ENCODE measurements at places on chromosomes 3 and 15.

GRCh38 chr3:64188810-64189560 lies 36.3 kb downstream of the PRICKLE2 start:
- DNase-seq: no peak

DNA sequence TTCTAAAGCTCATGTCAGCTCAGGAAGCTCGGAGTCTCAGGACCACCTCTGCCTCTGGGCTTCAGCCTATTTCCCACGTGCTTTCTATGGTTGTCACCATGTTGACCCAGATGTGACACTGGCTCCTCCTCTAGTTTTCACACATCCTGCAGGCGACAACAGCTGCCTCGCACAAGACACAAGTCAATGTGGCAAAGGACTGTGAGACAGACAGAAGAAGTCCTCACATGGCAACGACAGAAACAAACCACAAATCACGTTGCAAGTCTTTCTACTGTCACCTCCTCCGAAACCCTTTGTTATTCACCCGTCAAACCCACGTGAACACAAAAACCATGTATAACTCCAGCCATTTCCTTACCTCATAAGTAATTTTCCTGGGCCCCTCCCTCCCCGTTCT lies 194.5 kb downstream of the MEX3B start:
- no peak for DNase-seq

DNA sequence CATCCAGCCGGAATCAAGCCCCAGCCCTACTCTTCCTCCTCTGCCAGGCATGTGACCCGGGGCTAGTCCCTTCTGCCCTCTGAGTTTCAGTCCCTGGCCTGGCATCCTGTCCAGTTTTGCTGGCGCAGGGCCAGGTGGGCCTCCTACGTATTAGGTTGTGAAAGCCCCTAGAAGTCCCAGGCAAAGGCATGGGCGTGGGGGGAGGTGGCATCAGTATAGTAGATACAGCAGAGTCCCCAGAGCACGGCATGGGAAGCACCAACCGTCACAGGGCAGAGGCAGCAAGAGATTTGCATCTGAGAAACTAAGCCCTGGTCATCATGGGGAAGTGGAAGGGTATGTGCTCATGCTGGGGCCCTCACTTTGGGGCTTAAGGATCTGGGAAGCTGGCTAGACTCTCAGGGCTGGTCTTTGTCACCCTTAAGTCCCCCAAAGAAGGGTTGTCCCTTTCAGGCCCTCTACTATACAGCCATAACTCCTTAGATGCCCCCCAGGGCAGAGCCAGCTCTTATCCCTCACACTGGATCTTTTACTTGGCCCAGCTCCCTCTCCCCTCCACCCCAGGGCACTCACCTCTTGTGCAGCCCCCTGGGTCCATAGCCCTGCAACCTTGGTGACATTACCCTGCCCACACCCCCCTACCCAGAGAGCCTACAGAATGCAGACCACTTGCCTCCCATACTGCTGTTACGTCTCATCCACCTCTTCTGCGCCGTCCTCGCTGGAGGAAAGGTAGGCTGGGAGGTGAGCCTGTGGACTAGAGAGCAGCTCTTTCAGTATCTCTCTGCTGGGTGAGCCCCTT lies 11.3 kb downstream of the NBEAL2 start:
- no peak for DNase-seq

- DNase-seq: no peak
These were observed 22.1 kb downstream of the AMOTL2 start for GRCh38 chr3:134352031-134352671.

GRCh38 chr3:62128051-62128450 lies 245.3 kb downstream of the FEZF2 start:
- DNase-seq: no peak

DNA sequence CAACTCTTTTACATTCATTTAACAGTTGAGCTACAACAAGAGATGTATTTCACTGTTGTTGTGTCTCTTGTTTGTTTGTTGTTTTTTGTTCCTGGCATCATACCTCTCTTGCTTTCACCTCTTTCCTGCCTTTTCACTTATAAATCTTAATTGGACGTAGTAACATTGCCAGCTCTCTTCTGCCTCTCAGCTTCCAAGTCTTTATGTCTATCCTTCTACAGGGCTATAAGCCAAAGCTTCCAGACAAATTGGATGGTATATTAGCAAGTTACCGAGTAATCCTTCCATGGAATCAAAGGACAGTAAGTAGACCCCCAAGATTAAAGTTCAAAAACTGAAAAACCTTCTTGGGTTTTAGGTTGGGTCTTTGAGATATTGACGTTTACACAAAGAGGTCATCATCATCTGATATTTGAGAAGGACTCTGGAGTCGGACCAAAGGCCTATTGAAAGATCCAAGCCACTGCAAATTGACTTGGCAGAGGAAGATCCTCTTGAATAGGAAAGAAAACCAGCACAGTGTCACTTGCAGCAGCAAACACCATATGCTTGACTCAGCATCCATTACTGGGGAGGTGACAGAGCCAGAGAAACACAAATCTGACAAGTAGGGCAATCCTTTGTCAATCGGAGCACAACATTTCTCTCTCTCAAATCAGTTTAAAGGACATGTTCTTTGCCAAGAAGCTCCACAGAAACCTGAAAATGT lies 648.5 kb upstream of the NR2F2 start:
- no peak for DNase-seq

- DNase-seq: no peak
These were observed 63.5 kb upstream of the KLF13 start for GRCh38 chr15:31262901-31263671.

DNA sequence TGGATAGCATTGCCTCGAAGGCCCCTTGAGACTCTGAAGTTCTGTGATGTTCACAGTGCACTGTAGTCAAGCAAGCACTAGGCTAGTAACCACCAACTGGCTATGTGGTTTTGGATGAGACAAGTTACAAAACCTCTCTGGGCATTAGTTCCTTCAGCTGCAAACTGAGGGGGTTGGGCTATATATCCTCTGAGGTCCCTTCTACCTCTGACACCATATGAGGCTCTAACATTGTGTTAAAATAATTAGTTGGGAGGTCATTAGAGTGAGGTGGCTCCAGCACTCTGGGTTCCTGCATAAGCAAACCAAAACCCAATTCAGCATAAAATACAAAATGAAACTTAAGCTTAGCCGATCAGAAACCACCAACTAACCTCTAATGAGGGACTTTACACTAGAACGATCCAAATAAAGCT lies 209.5 kb upstream of the LRRN1 start:
- no peak for DNase-seq

GRCh38 chr3:42371776-42372175 lies 38.6 kb downstream of the LYZL4 start:
- DNase-seq: no peak

GRCh38 chr3:45968706-45969105 lies 25.4 kb downstream of the CXCR6 start:
- no peak for DNase-seq

DNA sequence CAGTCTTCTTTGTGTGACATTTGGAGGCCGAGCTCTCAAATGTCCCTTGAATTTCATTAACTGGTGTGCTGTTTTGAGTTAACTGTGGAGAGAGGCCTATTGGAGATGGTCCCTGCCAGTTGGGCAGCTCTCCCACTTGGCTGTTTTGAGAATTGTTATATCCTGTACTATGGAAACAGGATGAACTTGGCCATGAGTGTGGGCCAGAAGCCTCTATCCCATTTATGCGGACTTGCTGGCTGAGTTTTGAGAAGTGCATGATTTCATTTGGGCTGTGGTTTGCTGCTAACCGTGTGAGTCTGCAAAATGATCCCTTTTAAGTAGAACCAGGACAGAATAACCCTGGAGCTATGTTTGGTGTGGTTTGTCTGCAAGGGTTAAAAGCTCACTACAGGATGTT lies 366.0 kb downstream of the PTPRG start:
- no peak for DNase-seq

DNA sequence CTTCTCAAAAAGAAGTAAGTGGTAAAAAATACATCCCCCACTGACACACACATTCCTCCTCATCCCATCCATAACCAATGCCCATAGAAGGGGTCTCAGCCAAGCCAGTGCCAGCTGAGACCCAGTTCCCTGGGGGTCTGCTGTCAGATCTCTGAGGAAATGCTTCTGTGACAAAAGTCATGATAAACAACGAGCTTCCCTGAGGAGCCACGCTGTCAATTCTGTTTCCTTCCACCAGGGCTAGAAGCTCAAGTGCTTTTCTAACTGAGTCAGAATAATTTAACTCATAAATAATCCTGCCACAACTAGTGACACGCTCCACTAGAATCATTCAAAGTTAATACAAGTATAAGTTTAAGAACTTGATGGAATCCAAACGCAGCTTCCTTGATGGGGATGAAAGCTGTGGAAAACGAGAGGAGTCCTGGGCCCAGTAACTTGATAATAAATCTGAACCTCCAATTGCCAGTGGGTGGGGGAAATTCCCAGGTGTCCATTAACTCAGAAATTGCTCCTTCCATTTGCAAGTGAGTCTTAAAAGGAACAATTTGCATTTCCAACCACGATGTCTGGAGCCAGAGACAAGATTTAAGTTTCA lies 348.7 kb upstream of the LMCD1 start:
- no peak for DNase-seq

DNA sequence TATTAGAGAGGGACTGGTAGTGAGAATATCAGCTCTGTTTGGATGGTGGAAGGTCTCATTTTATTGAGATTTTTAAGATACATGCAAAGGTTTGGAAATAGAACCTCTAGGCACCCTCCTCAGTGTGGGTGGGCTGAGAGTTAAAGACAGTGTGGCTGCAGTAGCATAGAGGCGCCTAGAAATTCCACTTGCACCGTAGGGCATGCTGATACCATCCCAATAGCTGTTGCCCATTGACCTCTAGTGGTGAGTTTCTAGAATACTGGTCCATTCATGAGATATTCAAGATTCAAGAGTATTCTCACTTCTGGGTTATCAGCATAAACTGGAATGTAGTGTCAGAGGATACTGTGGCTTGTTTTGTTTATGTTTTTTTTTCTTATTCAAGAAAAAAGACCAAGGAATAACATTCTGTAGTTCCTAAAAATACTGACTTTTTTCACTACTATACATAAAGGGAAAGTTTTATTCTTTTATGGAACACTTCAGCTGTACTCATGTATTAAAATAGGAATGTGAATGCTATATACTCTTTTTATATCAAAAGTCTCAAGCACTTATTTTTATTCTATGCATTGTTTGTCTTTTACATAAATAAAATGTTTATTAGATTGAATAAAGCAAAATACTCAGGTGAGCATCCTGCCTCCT lies 87.2 kb downstream of the TGFBR2 start:
- no peak for DNase-seq

- DNase-seq: no peak
These were observed 37.2 kb downstream of the ACAP2 start for GRCh38 chr3:195405651-195406050.

- no peak for DNase-seq
These were observed 51.6 kb downstream of the ABHD2 start for GRCh38 chr15:89139613-89140499.

DNA sequence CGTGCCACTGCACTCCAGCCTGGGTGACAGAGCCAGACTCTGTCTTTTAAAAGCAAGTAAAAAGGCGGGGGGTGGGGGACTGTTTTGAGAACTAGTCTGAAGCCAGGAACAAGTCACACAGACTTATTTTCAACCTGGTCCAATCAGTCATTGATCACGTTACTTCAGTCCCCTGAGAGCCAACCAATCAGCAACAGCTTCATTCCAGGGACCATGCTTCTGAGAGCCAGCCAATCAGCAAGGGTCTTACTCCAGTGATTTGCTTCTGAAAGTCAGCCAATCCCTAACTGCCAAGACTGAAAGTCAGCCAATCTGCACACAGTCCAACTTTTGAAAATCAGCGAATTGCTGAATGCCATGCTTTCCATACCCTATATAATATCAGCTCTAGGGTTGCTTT lies 48.6 kb upstream of the C15orf39 start:
- DNase-seq: no peak

DNA sequence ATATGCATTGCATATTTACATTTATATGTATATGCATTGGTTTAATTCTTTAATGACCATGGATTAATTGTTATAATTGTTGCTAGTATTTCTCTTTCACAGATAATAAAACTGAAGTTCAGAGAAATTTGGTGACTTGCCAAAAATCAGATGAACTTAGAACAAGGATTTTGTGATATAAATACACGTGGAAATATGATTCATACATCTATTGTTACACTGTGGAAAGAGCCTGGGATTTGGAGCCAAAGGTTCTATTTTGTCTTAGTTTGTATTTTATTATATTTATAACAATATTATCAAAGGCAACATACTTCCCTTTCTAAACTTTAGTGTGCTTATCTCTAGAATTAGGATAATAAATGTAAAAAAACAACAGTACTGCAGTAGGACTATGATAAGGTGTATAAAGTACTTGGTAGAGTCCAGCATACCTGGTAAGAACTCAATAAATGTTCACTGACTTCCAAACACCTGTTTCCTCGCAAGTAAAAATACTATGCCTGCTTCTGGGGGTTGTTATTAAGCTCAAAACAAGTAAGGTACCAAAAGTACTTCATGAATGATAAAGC lies 342.9 kb downstream of the THSD4 start:
- DNase-seq: no peak

DNA sequence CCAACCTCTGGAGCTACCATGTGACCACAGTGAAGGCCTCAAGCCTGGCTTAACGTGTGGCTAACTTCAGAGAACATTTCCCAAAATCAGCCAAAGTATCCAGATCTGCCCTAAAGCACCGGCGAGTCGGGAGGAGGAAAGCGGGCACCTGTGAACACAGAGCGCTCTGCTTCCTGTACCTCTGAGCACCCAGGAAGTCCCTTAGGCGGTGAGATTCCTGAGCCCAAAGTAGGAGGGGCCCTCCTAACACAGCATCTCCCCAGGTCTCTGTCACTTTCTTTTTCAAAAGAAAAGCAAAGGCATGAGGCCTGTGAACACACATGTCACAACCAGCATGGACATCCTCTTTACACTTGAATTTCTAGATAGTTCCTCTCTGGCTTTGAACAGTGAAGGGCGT lies 944 bp upstream of the EIF4E3 start:
- DNase-seq: no peak

- no peak for DNase-seq
These were observed 842 bp downstream of the PCCB start for GRCh38 chr3:136250903-136251460.

DNA sequence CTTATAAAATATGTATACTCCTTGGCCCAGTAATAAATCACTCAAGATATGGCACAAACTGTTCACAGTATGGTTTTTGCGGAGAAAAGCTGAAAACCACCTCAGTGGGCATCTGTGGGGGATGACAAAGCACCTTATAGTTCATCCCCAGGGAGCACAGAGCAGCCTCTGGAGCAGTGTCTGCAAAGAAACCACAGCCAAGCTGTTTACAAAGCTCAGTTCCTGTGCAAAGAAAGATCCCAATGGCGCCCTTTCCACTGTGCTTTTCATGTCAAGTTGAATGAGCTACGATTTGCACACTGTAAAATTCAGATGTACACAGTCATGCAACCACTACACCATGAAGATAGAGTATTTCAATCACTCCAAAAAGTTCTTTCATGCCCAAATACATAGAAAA lies 2.5 kb upstream of the EFCC1 start:
- no peak for DNase-seq

DNA sequence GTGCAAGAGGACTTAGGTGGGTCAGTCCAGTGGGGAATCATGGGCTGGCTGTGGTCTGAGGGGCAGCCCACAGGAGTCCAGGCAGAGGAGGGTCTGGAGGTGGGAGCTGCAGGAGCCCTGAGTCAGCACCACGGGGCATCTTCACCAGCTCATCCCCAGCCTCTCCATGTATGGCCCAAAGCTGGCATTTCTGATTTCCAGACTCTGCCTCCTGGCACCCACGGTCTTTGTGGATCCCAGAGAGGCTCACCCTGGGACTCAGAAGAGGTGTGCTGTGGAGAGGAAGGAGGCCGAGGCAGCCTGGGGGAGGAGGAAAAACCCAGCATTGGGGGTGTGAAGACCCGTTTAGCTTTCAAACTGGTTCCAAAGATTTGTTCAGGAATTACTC lies 64.5 kb upstream of the KLF13 start:
- no peak for DNase-seq

- no peak for DNase-seq
These were observed 25.7 kb upstream of the CLDN16 start for GRCh38 chr3:190362258-190362657.
